ENCODE measurements at places on chromosomes 7 and 10. TPM values are rescaled to one million over a fixed set of nuclear protein-coding genes. Genes with fewer than 3 reads are reported as not detected.

Gene SPDYE2
- not detected for total RNA-seq

Gene CD36
- total RNA-seq = 1.3 TPM

Gene MSS51
- 1.0 TPM for total RNA-seq

Gene EIF4H
- total RNA-seq = 305 TPM

Gene ENTPD1
- total RNA-seq = not detected

- no peak for DNase-seq
Observed at GRCh38 chr7:921071-921461, 33.4 kb downstream of the ADAP1 start.

GRCh38 chr7:604001-604883 lies 84.6 kb upstream of the PDGFA start:
- DNase-seq = peak; percentile 18

DNA sequence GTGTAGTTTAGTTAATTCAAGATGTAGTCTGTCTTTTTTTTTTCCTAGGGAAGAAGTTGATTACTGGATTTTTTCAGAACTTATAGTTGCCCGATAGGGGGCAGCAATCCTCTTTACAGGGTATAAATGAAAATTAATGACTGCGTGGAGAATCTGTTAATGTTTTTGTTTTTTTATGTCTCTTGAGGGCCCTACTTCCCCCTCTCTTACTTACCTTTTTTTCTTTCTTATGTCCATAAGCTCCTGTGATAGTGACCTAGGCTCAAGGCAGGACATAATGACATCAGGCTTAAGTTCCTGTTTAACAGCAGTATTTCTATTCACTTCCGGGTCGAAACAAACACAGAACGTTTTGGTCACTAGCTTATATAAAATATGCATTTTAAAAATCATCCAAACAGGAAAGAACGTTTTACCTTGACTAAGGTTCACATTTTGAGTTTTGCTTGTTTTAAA lies 18.8 kb downstream of the CDC123 start:
- peak; percentile 81 for DNase-seq

DNA sequence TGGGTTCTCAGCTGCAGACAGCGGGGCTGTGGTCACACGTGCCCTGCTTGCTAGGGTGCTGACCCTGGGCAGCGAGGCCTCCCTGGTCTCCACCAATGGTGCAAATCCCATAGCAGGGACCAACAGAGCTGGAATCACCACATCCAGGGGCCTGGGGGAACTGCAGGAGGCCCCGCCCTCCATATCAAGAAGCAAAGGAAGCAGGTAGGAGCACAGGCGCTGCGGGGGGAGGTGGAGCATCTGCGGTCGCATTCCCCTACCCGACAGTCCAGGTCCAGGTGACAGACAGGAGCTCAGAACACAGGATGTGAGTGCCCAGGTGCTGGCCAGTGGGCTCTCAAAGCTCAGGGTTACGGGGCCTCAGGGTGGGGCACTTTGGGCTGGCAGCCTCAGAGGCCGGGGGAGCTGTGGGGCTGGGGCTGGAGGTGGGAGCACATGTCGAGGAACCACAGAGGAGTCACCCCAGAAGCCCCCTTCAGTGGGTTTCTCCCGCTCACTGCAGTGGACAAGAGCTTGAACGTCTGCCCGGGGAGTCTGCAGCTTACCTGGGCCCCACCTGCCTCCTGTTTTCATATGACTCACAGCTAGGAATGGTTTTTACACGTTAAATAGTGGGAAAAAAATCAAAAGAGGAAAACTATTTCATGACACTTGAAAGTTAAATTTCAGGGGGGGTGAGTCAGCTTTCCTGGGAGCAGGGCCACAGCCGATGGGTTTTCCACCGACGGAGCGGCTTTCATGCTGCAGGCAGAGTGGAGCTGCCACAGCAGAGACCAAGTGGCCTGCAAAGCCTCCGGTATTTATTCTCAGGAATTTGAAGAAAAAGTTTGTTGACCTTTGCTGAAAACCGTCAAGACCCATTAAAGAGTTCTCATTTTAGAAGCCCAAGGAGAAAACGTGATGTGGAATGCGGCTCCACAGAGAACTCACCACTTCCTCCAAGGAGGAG lies 148.7 kb upstream of the PPP2R2D start:
- no peak for DNase-seq

- DNase-seq = no peak
Observed at GRCh38 chr7:75928568-75928914, 13.6 kb downstream of the POR start.

DNA sequence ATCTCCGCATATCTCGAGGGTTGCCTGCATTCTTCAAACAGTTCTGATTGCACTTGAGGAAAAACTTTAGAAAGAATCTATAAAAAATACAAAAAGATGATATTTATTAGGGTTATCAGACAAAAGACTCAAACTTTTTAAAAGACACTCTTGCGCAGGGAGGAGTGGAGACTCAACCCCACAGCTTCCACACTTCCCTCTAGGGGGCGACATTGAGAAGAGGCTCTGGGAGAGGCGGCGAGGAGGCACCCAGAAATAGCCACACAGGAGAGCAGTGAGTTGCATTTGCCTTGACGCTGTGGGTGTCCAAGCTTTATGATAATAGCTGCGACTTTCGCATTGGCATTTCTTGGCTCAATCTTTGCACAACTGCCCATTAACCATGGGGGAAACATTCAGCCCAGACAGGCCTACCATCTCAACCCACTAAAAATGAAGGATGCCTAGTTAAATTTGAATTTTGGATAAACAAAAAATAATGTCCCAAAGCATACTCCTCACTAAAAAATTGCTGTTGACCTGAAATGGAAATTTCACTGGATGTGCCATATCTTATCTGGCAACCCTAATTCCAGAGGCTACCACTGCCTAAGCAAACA lies 86.2 kb downstream of the EBF3 start:
- DNase-seq = peak; percentile 23

- peak; percentile 20 for DNase-seq
Observed at GRCh38 chr7:78473571-78474301, 675.2 kb downstream of the PHTF2 start.
